CD14-positive monocyte (primary cell): ENCODE measurements at places on chromosomes 2 and 18.

- DNase-seq, result no peak
These were observed 32.6 kb downstream of the NMUR1 start for GRCh38 chr2:231497651-231498050.

DNA sequence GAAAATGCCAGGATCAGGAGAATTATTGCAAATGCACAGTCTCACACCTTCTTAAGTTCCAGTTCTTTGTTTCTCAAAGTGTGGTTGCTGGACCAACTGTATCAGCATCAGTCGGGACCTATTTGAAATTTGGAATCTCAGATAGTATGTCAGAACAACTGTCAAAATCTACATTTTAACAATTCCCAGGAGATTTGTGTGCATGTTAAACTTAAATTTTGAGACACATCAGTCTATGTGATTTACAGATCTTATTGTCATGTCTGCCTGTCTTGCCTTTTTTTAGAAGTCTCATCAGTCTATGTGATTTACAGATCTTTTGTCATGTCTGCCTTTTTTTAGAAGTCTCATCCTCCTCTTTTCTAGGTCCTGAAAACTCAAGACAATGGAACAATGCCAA lies 243.6 kb upstream of the MEIS1 start:
- DNase-seq, result no peak

DNA sequence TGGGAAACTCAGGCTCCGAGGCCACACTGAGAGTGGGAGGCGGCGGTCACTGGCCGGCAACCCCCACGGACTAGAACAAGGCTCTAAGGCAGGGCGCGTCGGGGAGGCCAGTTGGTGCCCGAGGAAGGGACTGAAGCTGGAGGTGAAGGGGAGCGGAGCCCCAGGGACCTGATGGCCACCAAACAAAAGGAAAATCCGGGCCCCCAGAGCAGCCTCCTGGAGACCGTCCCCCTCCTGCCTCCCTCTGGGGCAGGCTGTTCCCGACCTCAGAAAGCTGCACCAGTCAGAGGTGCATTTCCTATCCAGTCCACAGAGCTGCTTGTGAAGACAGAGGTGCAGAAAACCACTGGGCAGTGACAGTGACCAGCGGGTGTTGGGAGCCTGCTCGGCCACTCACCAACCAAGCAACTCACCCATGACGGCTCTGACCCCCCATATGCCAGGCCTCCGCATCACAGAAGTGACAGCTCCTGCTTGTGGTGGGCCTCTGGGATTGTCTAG lies 172.7 kb downstream of the TWIST2 start:
- no peak for DNase-seq

- DNase-seq, result no peak
These were observed 268.5 kb upstream of the LRATD1 start for GRCh38 chr2:14363976-14364375.

- no peak for DNase-seq
These were observed 176.1 kb downstream of the VAPA start for GRCh38 chr18:10089881-10090280.

DNA sequence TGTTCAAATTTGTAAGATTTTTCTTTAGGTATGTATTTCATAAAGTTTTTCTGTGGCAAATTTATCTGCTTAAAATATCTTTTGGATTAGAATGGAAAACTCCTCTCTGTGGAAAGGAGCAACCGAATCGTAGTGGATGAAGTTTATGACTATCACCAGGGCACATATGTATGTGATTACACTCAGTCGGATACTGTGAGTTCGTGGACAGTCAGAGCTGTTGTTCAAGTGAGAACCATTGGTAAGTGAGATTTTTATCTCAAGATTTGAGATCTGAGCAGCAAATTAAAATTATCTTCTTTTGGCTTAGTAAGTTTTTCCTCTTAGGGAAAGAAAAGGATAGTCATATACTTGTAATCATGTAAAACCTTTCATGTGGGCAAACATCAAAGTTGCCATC lies 14.2 kb downstream of the IL18RAP start:
- no peak for DNase-seq
